Stimulated activated CD4-positive, alpha-beta T cell treated with anti-CD3 and anti-CD28 coated beads, Interleukin-4, amount 100 ng/mL, for 4 hours (primary cell): ENCODE measurements at places on chromosomes 4 and X.

DNA sequence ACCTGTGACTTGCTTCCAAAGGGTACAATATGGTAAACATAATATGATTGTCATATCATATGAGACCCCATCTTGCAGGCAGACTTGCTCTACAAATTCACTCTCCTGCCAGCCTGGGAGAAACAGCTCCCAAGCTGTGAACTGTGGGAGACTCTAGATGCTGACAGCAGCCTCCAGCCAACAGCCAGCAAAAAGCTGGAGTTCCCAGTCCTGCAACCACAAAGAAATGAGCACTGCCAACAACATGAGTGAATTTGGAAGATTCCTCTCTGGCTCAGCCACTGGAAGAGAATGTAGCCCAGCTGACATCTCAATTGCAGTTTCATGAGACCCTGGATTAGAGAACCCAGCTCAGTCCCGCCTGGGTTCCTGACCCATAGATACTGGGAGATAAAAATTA, 145.4 kb downstream of the QDPR start:
- DNase-seq, result no peak

DNA sequence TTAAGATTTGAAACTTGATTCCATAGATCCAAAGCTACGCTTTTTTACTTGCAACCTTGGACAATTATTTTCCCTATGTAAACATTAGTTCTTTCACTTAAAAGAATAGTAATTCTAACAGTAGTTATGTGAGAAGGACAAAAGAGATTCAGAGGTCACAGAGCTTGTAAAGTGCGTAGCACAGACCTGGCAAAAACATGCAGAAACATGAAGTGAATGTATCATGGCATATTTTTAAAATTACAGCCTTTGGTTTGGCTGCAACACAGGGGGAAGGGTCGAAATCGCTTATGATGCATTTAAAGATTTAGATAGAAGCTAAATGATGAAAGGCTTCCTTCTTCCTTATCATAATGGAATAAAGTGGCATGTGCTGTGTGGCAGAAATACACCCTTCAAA, 1068.8 kb downstream of the ARAP2 start:
- no peak for DNase-seq

DNA sequence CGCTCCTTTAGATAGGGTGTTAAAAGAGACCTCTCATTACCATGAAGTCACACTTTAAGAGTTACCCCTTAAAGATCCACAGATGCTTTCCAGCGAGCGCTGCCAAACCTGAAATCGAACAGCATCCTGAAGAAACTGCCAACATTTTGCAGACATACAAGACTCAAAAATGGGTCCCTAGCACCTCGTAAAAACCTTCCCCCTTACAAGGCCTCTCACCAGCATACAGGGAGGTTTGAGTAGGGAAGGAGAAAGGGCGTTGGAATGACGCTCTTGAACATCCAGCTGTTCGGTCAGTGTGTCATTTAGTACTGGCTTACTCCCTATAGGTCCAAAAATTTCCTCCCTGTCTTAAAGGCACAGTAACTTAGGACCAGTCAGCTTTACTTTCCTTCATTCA, 45.3 kb upstream of the PGRMC1 start:
- DNase-seq, result no peak

- no peak for DNase-seq
These were observed 169.9 kb downstream of the GPC3 start for GRCh38 chrX:133815496-133815895.

DNA sequence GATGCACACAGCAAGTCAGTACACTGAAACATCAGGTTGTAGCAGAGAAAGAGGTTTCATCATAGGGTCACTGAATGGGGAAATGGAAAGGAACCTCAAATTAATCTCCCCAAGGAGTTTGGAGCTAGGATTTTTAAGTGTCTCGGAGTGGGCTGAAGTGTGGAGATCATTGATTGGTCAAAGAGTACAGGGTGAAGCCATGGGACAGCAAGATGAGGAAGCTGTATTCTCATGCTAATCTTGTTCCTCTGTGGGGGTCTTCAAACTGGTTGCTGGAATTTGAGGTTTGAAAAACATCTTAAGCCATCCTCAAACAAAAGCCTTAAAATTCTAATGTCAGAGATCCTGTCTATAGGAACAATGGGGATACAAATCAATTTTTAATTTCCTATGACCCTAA, 78.8 kb upstream of the TEX13A start:
- no peak for DNase-seq

- no peak for DNase-seq
These were observed 94.4 kb upstream of the TRPC3 start for GRCh38 chr4:122046255-122046654.
